Lower lobe of right lung (tissue), 2 donors: ENCODE measurements at places on chromosomes 4 and X. TPM values are rescaled to one million over a fixed set of nuclear protein-coding genes. Genes with fewer than 3 reads are reported as not detected.

Gene BEND4
- total RNA-seq, result 1.3 TPM

Gene CFI
- 54.8 TPM for total RNA-seq

Gene RLIM
- total RNA-seq, result 31.7 TPM

Gene TMPRSS11F
- total RNA-seq, result not detected

Gene GAB3
- total RNA-seq, result 17.4 TPM

Gene VCX3A
- total RNA-seq, result not detected
